Activated naive CD8-positive, alpha-beta T cell treated with anti-CD3 and anti-CD28 coated beads for 36 hours (primary cell): ENCODE measurements at places on chromosomes 3 and 15. TPM values are rescaled to one million over a fixed set of nuclear protein-coding genes. Genes with fewer than 3 reads are reported as not detected.

GRCh38 chr3:182094321-182094720 lies 382.6 kb downstream of the SOX2 start:
- DNase-seq, result no peak

DNA sequence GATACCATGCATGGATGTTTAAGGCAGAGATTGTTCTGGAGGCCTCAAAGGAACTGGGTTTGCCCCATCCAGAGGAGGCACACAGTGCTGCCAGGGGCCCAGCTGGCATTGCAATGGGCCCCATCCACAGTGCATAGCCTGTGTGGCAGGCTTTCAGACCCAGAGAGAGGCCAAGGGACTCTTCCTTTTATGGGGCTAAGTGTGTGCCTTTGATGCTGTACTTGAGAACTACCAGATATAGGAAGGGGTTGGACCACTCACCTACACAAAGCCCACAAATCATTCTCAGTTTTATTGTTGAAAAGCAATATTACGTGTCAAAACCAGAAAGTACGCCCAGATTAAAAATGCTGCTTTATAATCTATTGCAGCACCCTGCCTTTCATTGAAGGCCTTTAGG lies 134.9 kb downstream of the EPHB1 start:
- DNase-seq, result no peak

- peak; percentile 62 for DNase-seq
These were observed at the start of gene CHST14 for GRCh38 chr15:40470423-40471104. Gene CHST14 (plus strand): TSS chr15:40470984. CDS start chr15:40471214, 230 bp downstream.

- DNase-seq, result no peak
These were observed 38.0 kb downstream of the ANP32A start for GRCh38 chr15:68782589-68783161.

DNA sequence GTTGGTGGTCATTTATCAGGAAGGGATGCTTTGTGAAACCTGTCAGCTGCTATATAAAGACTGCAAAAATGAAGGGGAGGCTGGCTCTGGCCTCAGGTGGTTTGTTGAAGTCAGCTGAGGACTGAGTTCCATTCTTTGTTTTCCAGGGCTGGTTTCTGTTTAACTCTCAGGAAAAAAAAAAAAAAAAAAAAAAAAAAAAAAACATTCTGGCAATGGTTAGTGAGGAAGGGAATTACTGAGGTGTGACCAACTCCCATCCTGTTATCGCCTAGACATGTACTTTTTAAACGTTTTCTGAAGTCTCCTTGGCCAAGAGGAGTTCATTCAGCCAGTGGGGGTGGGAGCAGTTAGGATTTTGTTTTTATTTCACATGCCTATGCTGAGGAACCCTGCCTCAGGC lies 316.3 kb downstream of the OXSM start:
- no peak for DNase-seq

GRCh38 chr15:72285927-72286516 lies 13.7 kb upstream of the PARP6 start:
- peak; percentile 46 for DNase-seq

DNA sequence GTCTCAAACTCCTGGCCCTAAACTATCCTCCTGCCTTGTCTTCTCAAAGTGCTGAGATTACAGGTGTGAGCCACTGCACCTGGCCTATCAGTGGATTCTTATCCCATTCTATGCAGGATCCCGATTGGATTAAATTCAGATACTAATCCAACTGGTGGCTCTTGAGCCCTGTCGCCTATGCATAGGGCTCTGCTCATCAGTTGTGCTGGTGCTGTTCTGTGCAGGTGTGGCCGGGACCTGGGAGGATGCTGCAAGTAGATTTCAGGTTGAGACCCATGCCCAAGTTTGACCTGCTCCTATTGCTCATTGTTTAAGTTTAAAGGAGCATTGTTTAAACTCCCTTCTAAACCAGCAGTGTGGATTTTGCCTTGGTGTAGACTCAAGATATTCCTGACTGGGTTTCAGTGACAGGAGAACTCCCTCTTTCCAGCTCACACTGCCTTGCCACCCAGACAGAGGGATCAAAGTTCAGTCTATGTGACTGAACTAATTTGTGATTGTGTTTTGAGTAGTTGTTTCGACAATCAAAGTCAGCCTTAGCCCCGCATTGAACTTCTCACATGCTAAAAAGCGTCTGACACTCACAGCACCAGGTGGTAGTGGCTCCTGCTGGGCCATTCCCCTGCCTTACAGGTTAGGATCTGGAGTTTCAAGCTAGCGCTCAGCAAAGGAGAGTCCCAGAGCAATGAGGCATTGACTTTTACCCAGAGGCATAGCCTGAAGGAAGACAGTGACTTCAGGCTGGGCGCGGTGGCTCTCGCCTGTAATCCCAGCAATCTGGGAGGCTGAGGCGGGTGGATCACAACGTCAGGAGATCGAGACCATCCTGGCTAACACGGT lies 45.0 kb upstream of the PIK3CB start:
- no peak for DNase-seq

DNA sequence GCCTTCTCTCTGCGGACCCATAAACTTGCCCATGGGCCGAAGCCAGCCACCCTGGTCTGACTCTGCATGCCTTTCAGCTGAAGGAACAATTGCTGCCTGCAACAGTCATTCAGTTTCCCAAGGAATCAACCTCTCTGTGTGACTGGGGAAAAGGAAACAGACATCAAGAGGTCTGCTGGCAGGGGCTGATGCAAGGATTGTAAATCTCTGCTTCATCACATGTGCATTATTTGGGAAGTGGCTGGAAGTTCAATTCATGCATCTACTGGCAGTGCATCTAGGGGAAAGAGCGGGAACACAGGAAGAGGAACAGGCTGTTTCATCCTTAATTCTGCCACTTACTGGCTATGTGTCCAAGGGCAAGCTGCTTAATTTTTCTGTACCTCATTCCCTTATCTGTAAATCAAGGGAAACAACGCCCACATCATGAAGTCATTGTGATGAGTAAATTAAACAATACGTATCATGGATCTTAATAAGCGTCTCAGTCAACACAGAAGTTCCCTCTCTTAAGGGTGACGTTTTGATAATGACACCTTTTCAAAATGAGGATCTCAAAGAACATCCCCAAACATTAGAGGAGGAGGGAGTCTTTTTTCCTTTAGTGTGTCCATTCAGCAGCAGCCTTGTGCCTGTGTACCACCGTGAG lies 17.4 kb upstream of the ADPGK start:
- no peak for DNase-seq

CKMT1A gene
- total RNA-seq, result 0.14 TPM

RAD51 gene
- total RNA-seq, result 69.6 TPM

DNA sequence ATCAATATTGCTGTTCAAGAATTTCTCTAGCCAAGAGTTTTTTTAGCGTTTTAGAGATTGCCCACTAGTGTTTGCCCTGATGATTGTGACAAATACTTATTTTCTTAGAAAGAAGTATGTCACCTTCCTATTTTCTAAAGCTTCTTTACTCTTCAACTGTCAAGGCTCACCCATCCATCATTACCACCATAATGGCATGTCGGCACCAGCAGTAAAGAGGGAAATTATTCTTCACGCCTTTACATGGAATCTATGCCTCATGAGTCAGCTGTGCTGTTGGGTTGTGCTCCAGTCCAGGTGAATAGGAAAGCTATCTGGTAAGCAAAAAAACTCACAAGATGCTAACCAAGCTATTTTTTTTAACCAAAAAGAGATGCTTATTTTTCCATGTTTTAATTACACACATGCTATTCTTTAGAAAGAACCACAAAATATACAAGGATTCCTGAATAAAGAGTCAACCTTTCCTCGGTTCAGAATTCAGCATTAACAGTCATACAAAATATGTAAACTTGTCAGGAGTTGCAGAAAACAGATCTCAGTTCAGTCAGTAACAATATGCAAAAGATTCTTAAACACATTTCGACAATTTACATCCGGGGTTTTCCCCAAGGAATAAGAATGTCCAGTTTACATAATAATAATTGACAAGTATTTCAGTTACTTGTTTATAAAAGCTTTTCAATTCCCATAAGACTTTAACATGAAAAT lies 128.0 kb downstream of the ATP8B4 start:
- DNase-seq, result no peak

PLXND1 gene
- total RNA-seq, result 1.6 TPM

DNA sequence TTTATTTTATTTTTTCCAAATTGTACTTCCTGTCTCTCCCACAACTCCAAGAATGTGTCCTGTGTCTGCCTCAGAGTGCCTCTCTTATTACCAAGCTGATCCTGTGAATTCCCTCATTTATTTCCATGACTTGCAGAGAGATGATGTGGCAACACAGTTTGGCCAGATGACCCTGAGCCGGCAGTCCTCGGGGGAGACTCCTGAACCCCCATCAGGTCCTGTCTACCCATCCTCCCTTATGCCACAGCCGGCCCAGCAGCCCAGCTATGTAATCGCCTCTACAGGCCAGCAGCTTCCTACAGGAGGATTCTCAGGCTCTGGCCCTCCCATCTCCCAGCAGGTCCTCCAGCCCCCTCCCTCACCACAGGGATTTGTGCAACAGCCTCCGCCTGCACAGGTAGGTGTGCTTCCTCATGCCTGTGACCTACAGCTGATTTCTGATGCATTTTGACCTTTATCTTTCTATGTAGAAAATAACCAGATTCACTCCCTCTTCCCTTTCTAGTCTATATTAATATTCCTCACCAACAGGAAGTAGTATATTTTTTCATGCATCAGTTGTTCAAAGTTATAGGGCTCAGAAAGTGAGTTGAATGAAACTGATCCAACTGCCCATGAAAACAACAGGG lies 100.0 kb downstream of the ARPP21 start:
- DNase-seq, result no peak

SLC15A2 gene
- total RNA-seq, result 1.5 TPM

DNA sequence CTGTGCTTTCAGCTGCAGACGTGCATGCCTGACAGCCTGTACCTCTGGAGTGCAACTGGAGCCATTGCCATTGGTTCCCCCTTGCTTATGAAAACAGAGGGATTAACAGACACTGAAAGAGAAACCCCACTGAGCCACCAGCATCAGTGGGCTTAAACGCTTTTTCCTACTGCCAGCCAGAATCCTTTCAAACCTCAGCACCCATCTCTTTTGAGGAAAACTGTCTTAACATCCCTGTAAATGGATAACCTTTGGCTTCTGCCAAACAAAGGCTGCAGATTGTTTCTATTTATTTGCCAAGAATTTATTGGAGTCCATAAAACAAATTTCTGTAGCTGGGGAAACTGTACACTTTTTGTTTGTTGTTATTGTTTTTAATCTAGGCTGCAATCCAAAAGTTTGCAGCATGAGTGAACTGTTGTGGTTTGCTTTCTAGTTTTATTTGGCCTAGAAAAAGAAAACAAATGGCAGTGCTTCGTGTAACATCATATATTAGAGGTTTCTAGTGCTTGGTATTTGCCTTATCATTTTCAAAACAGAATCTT lies 369.2 kb upstream of the IL12A start:
- DNase-seq, result no peak

DNA sequence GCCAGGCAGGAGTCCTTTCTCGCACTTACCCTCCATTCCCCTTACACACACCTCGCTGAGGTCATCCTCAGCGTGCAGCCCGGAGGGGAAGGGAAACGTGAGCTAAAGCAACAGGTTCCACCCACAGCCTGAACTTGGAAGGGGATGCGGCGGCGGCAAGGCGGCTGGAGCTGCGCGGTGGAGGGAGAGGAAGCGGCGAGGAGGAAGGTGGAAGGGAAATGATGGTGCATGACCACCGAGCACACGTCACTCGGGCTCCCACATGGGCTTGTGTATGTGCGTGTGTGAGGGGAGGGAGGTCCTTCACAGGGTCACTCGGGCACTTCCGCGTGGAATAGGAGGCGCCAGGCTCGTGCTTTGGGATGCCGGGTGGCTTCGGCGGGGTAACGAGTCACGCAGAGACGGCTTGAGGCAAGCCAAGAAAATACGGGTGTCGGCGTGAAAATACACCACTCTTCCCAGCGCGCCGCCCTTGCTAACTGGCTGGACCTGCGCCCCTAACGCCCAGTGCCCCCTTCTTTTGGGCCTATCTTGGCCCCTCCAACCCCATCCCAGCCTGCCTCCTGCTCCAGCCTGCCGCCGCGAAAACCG lies 225.5 kb upstream of the IL12A start:
- DNase-seq, result peak; percentile 42
